ENCODE measurements at places on chromosomes 12 and 14.

GRCh38 chr14:68719634-68720384, 73.1 kb downstream of the ZFP36L1 start:
- DNase-seq: no peak

DNA sequence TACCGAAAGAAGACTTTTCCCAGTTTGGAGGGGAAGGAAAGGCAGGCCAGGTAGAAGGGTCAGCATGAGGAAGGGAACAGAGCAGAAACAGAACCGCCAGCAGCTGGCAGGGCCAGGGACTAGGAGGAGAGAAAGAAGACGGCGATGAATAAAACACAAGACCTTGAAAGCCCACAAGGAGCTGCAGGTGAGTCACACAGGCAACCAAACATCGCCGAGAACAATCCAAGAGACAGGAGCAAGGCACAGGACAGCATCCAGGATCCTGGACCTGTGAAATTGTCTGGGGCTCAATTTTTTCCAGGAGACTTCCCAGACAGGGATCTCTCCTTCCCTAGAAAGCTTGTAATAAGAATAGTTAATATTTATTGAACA, 47.3 kb downstream of the NUAK1 start:
- no peak for DNase-seq

- no peak for DNase-seq
Measured at GRCh38 chr12:4595881-4596280, 33.9 kb downstream of the DYRK4 start.

- DNase-seq: peak; percentile 5
Measured at GRCh38 chr12:3629057-3629830, 123.7 kb downstream of the CRACR2A start.

GRCh38 chr14:100401792-100402191, 78.7 kb downstream of the SLC25A47 start:
- no peak for DNase-seq

DNA sequence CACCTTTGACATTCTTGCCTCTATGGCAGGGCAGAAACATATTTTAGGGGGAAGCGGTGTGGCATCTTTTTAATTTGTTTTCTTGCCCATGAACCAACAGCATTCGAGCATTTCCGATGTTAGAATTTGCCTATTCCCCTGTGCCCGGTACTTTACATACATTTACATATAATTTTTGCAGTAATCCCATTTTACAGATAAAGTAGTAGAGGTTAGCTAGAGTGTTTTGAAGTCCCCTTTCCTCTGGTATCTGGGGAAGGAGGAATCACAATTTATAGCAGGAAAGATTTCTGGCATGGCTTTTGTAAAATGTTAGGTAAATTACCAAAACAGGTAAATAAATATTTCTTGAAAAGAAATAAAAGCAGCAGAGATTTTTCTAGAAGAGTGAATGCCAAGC, 1.6 kb downstream of the BORCS5 start:
- DNase-seq: no peak

GRCh38 chr14:61662437-61663311, 32.6 kb upstream of the HIF1A start:
- DNase-seq: no peak

DNA sequence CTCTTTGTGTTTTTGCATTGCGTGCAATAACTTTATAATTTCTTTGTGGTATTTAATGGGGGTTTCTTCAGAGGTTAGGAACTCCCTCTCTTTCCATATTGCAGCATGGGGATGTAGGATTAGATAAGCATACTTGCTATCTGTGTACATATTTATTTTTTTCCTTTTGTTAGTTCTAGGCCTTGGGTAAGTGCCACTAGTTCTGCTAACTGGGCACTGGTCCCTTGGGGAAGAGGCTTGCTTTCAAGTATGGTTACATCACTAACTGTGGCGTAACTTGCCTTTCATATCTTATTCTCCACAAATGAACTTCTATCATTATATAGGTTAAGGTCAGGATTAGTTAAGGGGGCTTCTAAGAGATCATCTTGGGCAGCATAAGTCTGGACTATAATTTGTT, 31.5 kb upstream of the SLCO1B3 start:
- DNase-seq: no peak

DNA sequence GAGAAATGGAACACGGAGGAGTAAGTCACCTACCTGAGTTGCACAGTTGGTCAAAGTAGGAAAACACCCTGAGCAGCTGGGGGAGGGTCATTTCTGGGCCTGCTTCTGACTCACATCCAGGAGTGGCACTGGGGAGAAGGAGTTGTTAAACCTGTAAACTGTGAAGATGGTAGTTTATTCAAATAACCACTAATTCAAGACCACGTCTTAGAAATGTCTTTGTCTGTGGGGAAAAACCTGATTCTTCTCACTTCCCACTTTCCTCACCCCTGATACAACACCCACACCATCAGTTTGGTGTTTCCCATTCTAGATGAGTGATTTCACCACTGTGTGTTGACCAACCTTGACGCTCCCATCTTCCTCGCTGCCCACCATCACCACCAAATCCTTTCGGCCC, 207.1 kb downstream of the ANO4 start:
- no peak for DNase-seq

GRCh38 chr14:106343626-106344025, 817.2 kb downstream of the TMEM121 start:
- DNase-seq: no peak

GRCh38 chr12:39613525-39613924, 6.1 kb downstream of the ABCD2 start:
- DNase-seq: peak; percentile 61

DNA sequence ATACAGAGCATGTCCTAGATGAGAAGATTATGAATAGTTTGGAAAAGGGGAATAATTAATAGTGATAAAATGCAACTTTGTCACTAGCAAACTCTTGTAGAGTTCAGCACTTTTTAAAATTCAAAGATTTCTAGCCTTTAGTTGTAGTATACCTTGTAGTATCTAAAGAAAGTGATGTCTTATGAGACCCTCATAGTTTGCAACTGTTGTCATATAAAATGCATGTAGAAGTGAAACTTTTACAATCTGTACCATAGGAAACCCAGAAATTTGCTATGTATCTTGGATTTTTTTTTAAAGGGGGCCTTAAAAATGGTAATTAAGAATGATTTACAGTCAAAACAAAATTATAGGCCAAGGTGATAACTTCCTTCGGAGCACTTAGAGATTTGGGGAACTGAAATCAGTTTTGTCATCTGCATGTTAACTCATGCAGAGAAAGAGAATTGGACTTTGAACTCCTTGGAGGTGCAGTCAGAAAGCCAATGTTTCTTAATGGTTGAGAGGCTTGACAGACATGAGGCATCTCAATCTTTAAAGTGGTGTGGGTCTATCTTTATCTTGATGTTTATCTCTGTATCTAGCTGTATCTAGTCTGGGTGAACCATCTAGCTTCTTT, 1.3 kb downstream of the LRRK2 start:
- no peak for DNase-seq

DNA sequence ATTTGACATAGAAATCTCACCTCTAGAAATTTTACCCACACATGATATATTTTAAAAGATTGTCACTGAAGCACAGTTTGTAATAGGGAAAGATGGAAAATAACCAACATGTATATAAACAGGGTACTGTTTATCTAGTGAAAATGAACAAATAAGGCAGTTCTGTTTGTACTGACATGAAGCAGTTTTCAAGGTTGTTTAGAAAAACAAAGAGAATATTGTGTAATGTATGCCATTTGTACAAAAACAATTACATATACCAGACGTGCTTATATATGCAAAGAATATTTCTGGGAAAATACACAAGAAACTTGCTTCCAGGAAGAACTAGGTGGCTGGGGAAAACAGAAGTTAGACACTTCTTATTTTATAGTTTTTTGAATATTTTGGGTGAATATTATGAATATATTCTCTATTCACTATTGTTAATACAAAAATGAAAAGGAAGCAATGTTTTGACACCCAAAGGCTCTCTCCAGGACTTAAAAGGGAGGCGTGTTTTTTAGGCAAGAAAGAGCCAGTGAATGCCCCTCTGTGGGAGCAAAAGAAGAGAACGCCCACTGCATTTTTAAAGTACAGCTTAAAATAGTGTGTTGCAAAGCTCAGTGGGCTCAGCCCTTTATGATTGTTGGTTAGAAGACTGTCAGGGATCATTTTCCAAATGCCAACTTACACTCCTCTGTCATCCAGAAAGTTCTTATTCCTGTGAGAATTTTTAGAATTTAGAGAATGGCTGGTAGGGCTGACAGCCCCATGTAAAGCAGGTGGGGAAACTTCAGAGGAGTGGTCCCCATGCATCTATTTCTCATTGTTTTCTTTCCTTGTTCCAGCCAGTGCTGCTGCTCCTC, 59.6 kb upstream of the FERMT2 start:
- DNase-seq: no peak

DNA sequence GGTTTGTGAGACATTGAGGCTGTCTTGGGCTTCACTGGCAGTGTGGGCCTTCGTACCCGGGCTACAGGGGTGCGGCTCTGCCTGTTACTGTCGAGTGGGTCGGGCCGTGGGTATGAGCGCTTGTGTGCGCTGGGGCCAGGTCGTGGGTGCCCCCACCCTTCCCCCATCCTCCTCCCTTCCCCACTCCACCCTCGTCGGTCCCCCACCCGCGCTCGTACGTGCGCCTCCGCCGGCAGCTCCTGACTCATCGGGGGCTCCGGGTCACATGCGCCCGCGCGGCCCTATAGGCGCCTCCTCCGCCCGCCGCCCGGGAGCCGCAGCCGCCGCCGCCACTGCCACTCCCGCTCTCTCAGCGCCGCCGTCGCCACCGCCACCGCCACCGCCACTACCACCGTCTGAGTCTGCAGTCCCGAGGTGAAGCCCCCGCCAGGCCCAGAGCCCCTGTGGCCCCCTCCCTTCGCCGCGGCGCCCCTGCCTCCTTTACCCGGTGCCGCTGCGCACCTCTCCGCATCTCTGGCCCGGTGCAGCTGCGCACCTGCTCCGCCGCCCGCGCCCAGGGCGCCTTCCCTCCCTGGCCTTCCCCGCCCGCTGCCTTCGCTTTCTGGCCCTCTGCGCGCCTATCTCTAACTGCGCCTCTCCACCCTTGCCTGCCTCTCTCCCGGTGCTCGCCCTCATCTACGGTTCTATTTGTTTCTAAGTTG, at the start of gene ENO2:
ENO2 (plus strand) TSS at position 335 of the 701 bp plus-strand sequence. CDS start 1,253 bp downstream, outside the sequence.
- no peak for DNase-seq

GRCh38 chr14:70635971-70636595, 5.6 kb upstream of the TTC9 start:
- DNase-seq: no peak

DNA sequence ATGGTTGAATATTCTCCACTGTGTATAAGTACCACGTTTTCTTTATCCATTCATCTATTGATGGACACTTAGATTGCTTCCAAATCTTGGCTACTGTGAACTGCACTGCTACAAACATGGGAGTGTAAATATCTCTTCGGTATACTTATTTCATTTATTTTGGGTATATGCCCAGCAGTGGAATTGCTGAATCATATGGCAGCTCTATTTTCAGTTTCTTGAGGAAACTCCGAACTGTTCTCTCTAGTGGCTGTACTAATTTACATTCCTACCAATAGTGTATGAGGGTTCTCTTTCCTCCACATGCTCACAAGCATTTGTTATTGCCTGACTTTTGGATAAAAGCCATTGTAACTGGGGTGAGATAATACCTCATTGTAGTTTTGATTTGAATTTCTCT, 623.1 kb upstream of the LRFN5 start:
- DNase-seq: no peak

GRCh38 chr12:44385964-44386363, 490.2 kb downstream of the NELL2 start:
- DNase-seq: peak; percentile 63

DNA sequence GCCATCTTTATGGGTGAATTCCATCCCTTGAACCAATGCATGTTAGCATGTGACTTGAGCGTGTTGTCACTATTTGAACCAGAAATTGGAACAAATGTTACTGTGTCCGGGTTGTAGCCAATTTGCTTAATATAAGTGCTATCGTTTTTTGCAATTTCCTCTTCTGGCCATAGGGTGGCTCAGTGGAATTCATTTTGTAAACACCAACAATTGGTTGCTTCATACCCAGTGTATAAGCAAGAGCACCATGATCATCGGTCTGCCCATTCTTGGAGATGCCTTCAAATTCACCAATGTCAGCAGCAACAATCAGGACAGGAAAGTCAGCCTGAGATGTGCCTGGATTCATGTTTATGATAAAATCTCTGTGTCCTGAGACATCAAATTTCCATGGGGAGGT, 5.0 kb upstream of the NEDD1 start:
- DNase-seq: no peak

DNA sequence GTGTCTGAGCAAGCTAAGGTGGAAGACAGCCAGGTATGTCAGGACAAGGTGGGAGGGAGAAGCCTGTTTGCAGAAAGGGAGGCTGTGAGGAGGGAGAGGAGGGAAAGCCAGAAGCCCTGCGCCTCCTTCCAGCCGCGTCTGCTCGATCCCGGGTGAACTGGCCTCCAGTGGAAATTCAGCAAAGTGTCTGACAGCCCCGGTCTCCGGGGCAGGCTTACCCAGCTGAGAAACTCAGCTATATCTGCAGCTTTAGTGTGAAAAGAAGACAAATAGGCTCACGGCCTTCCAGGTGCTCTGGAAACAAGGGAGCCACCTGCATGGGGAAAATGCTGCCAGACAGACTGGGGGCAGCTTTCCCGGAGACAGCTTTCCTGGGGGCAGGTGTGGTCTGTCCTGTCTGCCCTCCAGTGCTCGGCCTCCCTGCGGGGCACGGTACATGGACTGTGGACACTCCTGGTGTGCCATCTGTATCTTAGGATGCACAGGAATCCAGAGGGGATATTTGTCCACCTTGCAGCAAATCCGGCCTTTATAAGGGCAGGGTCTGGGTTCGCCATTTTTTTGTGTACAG, 6.3 kb downstream of the RFLNA start:
- no peak for DNase-seq

DNA sequence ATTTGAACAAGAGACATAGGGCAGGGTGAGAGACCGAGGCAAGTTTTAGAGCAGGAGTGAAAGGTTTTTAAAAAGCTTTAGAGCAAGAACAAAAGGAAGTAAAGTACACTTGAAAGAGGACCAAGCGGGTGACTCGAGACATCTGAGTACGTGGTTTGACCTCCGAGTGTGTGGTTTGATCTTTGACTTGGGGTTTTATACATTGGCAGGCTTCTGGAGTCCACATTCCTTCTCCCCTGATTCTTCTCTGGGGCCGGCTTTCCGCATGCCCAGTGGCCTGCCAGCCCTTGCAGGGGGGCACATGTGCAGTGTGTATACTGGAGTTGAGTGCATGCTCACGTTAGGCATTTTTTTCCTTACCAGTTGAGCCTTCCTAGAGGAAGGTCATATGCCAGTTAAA, 96.3 kb downstream of the SLC15A4 start:
- DNase-seq: no peak

- no peak for DNase-seq
Measured at GRCh38 chr12:20585913-20586312, 109.2 kb upstream of the SLCO1C1 start.

GRCh38 chr14:23321572-23322547, 603 bp downstream of the PABPN1 start:
- peak; percentile 42 for DNase-seq

DNA sequence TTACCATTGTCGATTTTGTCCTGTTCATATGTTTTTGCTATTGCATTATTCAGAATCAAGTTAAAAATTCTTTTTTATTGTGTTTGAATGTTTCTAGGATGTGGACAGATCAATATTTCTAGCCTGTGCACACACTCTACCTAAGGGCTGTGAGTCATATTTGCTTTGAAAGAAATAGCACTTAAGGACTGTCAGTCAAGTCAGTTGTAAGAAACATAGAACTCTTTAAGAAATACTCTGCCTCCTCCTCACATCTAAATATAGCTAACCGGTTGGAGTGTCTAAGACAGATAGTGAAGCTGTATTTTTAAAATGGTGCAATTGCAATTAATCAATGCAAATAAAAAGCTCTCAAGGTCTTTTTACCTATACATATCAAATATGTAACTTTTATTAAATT, 17.9 kb upstream of the MGST1 start:
- DNase-seq: no peak

GRCh38 chr12:26659930-26660329, 173.1 kb downstream of the ITPR2 start:
- no peak for DNase-seq

GRCh38 chr12:131436922-131437705, 273.8 kb upstream of the SFSWAP start:
- peak; percentile 57 for DNase-seq
